ENCODE measurements at places on chromosomes 7 and 10.
A peak's percentile ranks its signal among the peaks of the same experiment; 100 is the strongest.

- no peak overlapping the region for H3K4me3 ChIP-seq
- H3K4me1 ChIP-seq = peaks cover 4% of the 10 kb centered on the region
- H3K36me3 ChIP-seq = peaks cover 5% of the 10 kb centered on the region
- peaks cover 34% of the 10 kb centered on the region for H3K27me3 ChIP-seq
Observed at GRCh38 chr10:4980793-4981192, 17.6 kb downstream of the AKR1C1 start.

GRCh38 chr7:37730501-37730900 is 46.9 kb downstream of the GPR141 start:
- H3K36me3 ChIP-seq = peaks cover 3% of the 10 kb centered on the region
- H3K27ac ChIP-seq = peak overlapping the region; percentile 85
- DNase-seq = no peak

DNA sequence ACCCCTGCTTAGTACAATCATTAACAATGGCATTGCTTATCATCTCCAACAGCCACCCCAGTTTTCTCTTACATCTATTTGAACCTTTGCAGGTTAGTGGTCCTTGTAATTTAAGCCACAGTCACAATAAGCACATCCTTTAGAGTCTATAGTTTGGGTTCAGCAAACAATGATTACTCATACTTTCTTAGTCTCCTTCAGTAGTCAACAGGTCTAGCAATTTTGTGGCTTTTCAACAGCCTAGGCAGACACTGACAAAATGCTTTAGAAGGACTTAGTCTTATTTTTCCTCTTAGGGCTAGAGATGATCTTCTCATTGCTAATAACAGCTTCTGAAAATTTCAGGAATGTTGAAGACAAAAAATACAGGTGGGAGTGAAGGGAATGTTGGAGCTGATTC is 32.3 kb upstream of the FAM204A start:
- no peak for DNase-seq
- H3K27me3 ChIP-seq = peaks cover 56% of the 10 kb centered on the region
- no peaks in the 10 kb centered on the region for H3K36me3 ChIP-seq
- no peak overlapping the region for H3K27ac ChIP-seq

- H3K27me3 ChIP-seq = peaks cover 95% of the 10 kb centered on the region
- peaks cover 18% of the 10 kb centered on the region for H3K4me1 ChIP-seq
Observed at GRCh38 chr10:8037199-8037801, 17.2 kb upstream of the GATA3 start.

All from effector memory CD8-positive, alpha-beta T cell (primary cell).